ENCODE measurements at places on chromosomes 1 and 21.

DNA sequence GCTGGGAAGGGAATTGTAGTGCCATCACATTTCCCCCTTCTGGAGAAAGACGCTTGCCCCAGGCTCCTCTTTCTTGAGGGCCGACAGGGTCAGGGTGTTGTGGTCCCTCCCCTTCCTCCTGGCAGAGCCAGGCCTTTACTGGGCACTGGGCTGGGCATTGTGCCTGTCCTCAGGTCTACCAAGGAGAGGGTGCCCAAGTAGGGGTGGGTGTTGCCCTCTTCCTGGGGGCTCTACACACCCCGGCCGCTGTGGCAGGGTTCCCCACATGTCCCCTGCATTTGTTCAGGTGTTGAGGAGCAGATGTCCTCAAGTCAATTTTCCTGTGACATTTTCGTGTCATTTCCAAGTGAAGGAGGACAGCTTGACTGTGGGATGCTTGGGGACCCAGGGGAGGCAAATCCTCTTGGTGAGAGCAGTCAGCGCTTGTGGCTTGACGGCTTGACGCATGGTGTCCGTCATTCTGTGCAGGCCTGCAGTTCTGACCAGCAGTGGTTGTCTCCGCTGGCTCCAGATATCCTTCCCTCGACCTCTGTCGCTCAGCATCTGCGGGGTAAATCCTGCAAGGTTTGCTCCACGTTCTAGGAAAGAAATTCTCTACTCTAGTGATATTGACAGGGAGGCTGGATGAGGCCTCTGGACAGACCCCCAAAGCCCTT is 181.9 kb upstream of the VAMP3 start:
- DNase-seq = no peak

DNA sequence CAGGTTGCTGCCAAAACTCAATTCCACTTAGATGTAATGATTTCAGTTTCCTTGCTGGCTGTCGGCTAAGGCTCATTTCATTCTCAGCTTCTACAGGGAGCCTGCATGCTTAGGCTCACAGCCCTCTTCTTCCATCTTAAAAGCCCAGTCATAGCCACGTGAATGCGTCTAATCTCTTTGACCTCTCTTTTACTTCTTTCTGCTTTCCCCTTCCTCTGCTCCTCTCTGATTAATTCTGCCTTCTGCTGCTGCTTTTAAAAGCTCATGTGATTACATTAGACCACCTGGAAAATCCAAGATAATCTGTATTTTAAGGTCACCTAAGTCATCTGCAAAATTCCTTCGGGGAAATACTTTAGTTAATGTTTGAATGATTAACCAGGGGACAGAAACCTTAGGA is 812.8 kb upstream of the BRINP3 start:
- no peak for DNase-seq

GRCh38 chr1:211816586-211816985 is 14.0 kb downstream of the LPGAT1 start:
- DNase-seq = no peak

DNA sequence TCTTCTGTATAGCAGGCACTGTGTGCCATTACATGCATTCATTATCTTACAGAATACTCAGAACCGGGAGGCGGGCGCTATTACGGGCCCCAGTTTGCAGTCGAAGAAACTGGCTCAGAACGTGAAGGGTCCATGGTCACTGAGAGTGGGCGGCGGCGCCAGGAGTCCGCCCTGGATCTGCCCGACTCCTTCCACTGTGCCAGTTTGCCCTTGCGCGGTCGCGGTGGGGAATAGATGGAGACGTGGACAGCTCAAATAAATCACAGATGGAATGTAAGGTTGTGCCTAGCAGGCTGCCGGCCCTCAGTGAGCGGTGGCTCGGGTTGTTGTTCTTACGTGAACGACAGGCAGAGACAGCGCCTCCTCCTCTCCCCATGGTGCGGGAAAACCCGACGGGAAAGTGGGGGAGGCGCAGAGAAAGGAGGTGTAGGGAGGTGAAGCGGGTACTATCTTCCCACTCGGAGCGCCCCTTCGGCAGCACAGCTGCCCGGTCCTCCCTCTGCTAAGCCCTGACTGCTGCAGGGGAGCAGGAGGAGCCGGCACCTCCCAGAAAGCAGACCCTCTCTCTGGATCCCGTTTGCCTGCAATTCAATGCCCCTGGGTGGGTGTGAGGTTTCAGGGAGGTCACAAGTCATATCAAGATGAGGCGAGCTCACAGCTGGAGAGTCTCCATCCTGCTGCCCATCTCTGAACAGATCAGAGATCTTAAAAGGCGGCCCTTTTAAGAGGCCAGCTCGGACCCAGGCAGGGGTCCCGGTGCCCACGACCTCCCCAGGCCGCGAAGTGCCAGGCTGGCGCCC is 1.1 kb downstream of the COL9A2 start:
- DNase-seq = no peak

DNA sequence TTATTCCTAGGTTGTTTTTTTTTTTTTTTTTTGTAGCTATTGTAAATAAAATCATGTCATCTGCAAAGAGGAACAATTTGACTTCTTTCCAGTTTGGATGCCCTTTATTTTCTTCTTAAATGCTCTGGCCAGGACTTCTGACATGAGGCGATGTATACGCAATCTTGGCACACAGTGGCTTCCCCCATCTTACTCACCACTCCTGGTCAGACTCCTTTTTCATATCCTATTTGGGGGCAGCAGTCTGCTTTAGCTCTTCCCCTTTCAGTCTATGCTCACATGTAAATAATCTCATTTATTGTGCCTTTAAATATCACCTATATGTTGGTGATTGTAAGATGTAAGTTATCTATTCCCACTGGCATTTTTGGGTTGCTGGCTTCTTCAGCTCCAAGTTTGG is 56.1 kb downstream of the SLAMF6 start:
- DNase-seq = no peak

GRCh38 chr1:87512431-87512830 is 183.8 kb downstream of the LMO4 start:
- DNase-seq = no peak

GRCh38 chr21:42307106-42307505 is 8.1 kb downstream of the TFF3 start:
- no peak for DNase-seq

DNA sequence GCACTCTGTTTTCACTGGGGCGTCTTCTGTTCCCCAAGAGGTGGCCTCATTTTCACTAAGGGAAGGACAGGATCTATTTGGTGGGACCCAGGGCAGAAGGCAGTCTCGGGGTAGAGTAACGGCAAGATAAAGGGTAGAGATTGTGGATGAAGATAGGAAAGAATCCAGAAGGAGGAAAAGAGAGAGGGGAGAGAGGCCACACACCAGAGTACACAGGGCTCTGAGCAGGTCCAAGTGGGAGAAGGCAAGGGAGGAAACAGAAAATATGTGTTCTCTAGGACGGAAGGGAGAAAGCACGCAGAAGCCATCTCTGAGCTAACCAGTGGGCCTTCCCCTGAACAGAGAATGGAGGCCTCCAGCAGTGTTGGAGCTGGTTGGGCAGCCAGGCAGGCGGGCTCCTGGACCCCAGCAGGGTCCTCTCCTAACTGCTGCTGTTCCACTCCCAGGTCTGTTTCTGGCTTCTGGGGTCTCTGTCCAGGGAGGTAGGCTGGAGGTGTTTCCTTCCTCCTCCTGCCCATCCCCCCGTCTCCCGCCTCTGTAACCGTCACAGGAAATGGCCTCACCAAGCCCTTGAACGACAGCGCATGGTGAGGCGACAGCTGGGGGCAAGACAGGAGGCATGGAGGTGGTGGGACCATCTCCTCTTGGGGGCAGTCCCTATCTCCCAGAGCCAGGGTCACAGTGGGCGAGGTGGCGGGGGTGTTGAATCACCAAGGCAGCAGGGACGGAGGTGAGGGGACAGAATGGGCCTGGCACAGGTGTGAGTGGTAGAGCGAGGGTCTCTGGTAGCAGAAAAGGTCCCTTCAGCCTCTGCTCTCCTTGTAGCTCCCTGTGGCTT is 649 bp downstream of the PTPN7 start:
- no peak for DNase-seq

DNA sequence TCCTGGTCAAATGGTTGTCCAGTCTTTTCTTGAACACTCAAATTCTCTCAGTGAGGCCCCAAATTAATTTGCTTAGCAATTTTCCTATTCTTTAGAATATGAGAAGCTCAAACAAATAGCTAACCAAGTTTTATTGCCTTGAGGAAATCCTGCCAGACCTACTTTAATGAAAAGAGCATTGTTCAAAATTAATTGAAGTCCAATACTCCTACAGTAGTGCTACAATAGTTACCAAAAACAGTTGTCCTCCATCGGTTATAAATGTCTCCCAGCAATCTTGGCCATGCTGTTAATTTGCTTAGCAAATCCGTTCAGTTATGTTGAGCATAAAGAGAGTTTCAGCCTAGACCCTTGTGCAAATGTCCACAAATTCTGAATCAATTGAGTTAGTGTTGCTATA is 112.9 kb downstream of the MAB21L3 start:
- DNase-seq = no peak

GRCh38 chr1:67760030-67760821 is 73.0 kb downstream of the GNG12 start:
- DNase-seq = peak; percentile 26

GRCh38 chr1:11046270-11046566 is 821 bp downstream of the MASP2 start:
- no peak for DNase-seq

GRCh38 chr1:2360588-2361364 is 30.6 kb downstream of the MORN1 start:
- no peak for DNase-seq

GRCh38 chr1:2644591-2645101 is 11.8 kb upstream of the MMEL1 start:
- no peak for DNase-seq

DNA sequence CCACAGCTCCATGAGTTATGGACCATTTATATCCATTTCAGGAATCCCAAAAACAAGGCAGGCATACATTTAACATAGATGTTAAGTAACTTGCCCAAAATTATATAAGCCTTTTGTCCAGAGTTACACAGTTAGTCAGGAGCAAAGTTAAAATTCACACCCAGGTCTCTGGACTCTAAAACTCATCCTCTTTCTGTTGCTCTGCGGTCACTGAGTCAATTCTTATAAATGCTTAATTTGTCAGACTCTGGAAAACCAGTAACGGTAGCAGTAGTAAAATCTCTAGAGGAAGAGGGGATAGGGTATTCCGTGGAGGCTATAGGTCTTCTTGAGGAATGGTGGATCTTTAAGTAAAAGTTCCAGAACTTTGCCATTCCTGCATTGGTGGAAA is 223.6 kb upstream of the JUN start:
- DNase-seq = no peak

- DNase-seq = no peak
Measured at GRCh38 chr1:107405236-107405635, 264.4 kb downstream of the NTNG1 start.

GRCh38 chr1:29584776-29585175 is 348.5 kb downstream of the PTPRU start:
- DNase-seq = no peak

Measured in NCI-H510A (cell line).